ENCODE measurements at places on chromosomes 6 and 20.

- DNase-seq = no peak
Measured at GRCh38 chr6:52576392-52577021, 353 bp downstream of the TRAM2 start.

GRCh38 chr6:155895641-155896040, 440.0 kb upstream of the NOX3 start:
- DNase-seq = no peak

GRCh38 chr6:12654514-12654913, 62.1 kb upstream of the PHACTR1 start:
- DNase-seq = no peak

- DNase-seq = no peak
Measured at GRCh38 chr6:137177611-137178010, 4.2 kb upstream of the IL22RA2 start.

DNA sequence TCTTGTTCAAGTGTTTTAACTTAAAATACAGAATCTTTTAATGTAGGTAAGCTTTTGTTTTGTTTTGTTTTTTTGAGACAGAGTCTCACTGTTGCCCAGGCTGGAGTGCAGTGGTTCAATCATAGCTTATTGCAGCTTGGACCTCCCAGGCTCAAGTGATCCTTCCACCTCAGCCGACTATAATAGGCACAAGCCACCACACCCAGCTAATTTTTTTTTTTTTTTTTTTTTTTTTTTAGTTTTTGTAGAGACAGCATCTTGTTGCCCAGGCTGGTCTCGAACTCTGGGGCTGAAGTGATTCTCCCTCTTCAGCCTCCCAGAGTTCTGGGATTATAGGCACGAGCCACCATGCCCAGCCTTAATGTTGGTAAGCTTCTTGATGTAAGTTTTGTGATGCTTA, 3.3 kb downstream of the EFHC1 start:
- DNase-seq = no peak

DNA sequence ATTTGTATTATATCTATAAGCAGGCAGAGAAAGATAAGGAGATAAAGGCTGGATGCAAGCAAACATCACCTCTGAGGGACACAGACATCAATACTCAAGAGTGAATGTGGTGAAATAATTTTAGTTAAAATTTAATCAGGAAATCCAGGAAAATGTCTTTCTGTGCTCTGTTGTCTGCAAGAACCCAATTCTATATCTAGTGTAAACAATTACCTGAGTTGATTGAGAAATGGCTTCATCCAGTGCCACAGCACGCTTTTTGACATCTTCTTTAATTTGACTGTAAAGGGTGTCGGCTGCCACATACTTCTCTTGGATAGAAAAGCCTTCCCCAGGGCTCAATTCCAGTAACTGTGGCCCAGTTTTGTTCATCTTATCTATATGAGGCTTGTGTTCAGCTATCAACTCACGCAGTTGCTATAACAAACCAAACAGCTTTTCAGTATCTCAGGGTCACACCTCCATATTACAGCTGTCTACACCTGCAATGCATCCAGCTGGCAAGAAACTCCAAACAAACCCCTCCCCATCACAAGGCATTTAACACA, 131.6 kb downstream of the DST start:
- no peak for DNase-seq

- no peak for DNase-seq
Measured at GRCh38 chr20:33125983-33126382, 42.0 kb upstream of the BPIFA2 start.

DNA sequence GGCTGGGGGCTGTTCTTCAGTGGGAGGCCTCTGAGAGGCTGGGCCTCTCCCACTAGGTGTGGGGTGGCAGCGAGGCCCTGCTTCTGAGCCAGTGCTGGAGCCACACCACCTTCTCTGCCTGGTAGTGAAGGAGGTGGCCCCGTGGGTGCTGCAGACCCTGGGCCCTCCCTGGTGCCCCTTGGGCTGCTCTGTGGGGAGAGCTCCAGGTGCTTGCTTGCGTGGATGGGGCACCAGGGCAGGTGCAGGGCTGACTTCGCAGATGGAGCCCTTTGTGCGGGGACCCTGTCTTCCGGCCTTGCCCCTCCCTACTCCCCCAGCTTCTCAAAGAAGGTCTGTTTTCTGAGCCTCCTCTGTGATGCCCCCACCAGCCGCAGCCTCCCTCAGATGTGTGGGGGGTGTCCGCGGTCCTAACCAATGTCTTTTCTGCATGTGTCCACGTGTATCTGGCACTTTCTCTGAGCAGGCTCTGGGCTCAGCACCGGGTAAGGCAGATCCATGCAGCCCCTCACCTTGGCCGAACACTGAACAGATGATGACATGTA, 17.2 kb upstream of the MYT1 start:
- DNase-seq = no peak

- no peak for DNase-seq
Measured at GRCh38 chr6:26367114-26367513, 2.1 kb downstream of the BTN3A2 start.

DNA sequence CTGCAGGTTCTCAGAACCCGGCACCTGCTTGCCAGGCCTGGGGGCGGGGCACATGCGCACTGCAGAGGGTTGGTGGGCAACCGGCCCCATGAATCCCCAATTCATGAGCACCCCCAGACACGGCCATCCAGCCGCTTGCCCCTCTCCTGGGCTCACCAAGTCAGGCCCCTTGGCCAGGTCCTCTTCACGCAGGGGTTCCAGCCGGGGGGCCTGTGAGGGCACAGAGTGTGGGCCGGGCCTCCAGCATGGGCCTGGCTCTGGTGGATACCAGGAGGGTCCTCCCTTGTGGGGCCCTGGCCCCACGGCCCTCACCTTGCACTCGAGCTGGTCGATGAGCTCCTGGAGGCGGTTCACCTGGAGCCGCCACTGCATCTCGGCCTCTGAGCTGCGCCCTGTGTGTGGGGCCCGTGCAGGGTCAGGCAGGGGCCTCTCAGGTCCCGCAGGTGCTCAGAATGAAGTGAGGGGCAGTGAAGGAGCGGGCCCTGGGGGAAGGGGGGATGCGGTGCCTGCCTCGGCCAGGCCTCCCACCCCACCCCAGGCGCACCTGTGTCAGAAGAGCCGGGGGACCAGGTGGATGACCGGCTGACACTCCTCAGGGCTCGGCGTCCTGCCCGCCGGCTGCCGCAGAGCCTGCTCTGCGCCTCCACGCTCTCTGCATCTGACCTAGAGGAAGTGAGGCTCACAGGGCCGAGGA, 2.6 kb upstream of the C20orf144 start:
- DNase-seq = no peak

DNA sequence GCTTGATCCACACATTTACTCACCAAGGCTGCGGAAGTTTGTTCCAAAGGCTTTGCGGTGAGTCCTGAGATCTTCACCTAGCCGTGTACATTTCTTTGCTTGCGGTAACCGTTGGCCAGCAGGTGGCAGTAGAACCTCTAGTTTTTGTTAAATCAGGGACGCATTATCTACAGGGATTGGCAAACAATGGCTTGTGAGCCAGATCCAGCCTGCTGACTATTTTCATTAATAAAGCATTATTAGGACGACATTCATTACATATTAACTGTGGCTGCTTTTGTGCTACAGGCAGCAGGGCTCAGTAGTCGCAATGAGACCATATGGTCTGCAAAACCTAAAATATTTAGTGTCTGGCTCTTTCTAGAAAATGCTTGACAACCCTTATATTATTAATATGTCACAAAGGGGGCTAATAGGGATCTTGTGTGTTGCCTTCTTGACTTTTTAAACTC, 174.1 kb downstream of the DOK5 start:
- no peak for DNase-seq

DNA sequence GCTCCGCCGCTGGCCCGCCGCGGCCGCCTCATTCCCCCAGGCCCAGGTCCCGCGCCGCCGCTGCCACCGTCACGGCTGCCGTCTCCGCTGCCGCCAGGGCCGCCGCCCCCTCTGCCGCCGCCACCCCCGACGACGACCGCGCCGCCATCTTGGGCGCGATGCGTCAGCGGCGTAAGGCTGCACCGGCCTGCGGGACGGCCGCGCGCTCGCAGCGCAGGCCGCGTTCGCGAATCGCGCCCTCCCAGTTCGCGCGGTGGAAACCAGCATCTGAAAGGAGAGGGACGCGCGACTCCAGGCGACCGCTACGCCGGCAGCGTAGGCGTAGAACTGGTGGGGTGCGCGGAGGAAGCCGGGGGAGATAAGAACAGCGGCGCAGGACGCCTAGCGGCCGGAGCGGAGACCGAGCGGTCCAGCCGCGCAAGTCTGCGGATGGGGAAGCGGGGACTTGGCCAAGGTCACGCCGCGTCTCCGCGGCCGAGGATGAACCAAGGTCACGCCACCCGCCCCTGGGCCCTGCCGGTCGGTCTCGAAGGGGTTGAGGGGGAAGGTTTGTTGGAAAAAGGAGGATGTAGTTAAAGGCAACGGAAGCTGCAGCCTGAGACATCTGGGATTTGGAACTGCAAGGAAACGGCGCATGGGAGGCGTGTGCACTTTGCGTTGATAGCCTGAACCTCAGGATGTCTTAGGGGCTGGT, at the start of gene NUDT3:
Gene NUDT3, minus strand, starts transcription at position 173 of the 694 bp plus-strand sequence. CDS start 307 bp downstream, outside the sequence.
- DNase-seq = peak; percentile 94

DNA sequence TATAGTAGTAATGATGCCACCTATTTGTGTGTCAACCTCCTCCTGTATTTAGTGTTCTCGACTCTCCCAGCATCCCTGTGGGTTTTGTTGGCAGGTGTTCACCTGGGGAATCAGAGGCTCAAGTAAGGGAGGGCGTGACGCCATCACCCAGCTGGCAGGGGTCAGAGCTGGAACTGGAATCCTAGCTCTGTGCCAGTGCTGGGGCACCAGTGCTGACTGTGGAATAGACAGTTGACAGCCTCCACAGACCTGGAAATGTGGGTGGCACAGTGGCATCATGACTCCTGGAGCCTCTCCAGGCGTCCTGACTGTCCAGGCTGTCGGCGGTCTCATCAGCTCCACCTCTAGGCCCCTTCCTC, 102.8 kb downstream of the SYCP2 start:
- DNase-seq = peak; percentile 50

- DNase-seq = no peak
Measured at GRCh38 chr6:55180258-55180657, 5.9 kb downstream of the HCRTR2 start.

- no peak for DNase-seq
Measured at GRCh38 chr6:110090876-110091275, 88.6 kb downstream of the WASF1 start.

DNA sequence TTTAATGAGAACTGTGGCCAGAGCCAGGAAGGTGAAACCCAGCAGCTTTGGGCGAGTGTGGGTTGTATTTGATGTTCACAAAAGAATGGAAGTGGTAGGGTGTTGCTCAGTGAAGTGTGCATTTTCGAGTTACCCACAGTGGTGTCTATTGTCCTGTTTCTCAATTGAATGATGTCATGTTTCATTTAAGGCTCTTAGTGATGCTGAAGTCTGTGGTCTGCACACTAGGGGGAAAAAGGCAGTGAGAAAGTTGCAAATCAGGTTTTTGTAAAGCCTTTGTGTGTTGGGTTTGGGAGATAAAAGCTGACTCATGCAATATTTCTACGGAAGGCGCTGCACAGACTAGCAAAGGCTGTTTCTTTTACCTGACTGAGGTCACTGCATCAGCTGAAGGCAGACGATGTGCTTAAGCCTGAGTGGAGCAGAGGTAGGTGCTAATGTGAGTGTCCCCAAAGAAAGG, 121.1 kb downstream of the PLEKHG1 start:
- peak; percentile 27 for DNase-seq

- DNase-seq = no peak
Measured at GRCh38 chr20:62339647-62340062, 27.5 kb downstream of the LAMA5 start.

DNA sequence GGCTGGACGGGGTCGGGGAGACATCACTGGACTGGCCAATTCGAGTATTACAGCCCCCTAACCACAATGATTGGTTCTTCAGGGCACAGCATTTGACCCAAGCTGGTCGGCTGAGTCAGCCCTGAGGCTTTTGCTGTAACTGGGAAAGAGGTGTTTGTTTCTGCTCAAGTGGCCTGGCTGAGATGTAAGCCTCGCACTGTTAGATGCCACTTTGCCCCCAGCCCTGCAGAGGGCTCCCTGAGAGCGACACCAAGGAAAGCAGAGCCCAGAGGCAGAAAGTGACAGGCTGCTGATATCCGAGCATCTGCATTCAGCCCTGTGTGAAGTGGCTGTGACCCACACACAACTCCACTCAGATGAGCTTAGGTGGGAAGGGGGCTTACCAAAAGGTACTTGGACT, 19.4 kb downstream of the ERGIC3 start:
- peak; percentile 30 for DNase-seq

DNA sequence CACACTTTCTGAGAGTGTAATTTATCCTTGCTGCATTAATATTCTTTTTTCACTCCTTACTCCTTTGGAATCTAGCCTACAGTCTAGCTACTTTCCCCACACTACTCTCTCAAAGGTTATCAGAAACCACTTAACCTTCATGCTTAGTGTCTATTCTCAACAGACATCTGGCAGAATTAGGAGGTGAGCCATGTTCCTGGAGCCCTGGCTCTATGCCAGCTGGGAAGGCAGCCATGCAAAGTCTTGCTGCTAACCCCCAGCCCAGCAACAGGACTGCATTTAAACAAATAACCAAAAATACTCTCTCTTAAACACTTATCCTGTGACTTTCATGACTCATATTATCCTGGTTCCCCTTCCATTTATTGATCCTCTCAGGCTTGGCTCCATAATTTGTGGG, 260.2 kb downstream of the BCKDHB start:
- peak; percentile 33 for DNase-seq

DNA sequence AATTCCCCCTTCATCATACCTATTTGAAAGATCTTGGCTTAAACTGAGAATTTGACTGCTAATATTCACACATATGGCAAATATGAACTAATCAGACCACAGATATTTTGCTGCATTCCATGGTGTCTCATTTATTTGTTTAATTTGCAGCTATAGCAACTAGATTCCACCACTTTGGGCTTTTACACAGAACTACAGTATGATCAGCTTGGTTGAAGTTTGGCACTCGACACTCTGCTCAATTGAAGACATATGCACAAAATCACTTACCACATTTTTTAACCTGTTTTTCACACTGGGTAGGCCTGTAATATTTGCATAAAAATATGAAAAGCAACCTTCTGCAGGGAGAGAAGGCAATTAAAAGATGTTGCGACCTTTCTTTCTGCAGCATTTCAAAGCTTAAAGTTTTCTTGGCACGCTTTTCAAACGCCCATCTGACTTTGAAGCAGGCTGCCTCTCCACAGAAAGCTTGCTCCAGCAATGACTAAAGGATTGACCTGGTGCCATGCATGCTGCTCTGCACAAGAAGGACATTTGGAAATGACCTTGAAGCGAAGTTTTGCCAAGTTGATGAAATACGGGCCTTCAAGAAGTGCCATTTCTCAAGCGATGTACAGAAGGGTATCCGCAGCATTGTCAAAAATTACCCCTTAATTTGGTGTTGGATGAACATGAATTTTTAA, 126.7 kb downstream of the AIG1 start:
- no peak for DNase-seq

- DNase-seq = no peak
Measured at GRCh38 chr20:48332555-48332954, 495.2 kb downstream of the PREX1 start.

GRCh38 chr6:35599761-35600658, 87.3 kb upstream of the TULP1 start:
- DNase-seq = no peak

GRCh38 chr20:41587523-41587922, 30.7 kb downstream of the CHD6 start:
- DNase-seq = no peak

- no peak for DNase-seq
Measured at GRCh38 chr6:20771409-20771808, 237.2 kb downstream of the CDKAL1 start.

Measured in C1 segment of cervical spinal cord (tissue), 14 donors.